ENCODE measurements at places on chromosomes 16 and 17.

GRCh38 chr16:28607116-28607623, 2.7 kb downstream of the SULT1A1 start:
- no peak for DNase-seq

GRCh38 chr16:70678898-70679670, 6.8 kb downstream of the MTSS2 start:
- DNase-seq: no peak

DNA sequence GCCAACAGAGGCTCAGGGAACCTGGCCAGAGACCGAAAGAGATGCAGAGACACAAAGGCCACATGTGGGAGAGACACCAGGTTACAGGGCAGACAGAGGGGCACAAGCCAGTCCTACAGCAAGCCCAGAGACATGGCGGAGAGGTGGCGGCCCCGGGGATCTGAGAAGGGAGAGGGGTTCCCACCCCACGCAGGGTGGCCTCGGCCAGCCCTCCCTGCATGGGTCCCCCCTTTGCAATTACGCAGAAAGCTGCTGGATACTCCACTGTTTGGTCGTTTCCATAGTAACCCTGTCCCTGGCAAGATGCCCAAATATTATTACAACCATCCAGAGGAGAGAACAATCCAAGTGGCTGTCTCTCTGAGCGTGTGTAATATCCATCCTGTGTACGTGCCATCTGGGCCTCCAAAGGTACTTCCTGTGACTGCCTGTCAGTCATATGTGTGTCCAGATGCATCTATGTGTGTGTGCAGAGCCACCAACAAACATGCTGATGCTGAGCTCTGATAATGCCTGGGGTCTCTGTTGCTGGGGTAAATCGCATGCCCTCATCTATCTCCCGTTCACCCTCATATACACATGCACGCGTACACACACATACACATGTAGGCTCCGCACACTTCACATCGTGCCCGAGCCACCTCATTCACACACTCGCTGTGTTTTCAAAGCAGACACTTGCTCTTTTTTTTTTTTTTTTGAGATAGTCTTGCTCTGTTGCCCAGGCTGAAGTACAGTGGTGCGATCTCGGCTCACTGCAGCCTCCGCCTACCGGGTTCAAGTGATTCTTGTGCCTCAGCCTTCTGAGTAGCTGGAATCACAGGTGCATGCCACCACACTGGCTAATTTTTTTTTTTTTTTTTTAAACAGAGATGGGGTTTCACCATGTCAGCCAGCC, 5.5 kb downstream of the PCGF2 start:
- DNase-seq: no peak

GRCh38 chr16:69397821-69398521, 12.2 kb upstream of the TERF2 start:
- DNase-seq: no peak

DNA sequence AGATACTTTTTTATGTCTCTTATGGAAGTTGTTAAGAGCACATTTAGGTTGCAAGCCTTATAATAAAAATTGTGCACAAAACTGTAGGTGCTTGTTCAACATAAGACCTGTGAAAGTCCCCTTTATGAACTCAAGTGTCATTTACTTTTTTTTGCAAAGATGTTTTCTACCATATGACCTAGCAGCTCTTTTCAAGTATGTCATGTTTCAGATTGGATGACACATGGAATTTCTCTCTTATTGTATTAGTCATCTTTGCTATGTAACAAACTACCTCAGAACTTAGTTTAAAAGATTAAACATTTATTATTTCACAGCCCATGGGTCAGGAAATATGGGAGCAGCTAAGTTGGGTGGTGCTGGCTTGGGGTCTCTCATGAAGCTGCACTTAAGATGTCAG, 57.9 kb downstream of the PHKB start:
- no peak for DNase-seq

DNA sequence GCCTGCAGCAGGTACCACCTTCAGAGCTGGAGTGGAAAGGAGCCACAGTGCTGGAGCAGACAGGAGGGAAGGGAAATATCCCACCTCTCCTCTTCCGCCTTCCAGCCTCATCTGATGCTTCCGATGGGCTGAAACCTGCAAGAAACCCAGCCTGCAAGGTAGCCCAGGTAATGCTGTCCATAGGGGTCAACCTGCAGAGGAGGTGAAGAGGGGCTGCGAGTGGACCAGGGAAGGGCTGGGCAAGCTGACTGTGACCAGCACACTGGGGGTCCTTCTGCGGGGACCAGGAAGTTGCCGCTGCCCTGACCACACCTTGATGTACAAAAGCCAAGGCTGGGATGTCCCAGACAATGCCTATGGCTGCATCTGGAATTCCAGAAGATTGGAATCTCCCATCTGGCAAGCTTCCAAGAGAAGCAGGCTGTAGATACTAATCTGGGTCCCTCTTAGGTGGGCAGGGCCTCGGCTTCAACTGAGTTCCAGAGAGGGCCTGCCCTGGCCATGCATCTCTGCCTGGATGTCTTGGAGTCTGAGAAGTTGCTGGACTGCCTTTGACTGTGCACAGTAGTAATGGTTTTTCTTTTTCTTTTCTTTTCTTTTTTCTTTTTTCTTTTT, 5.8 kb downstream of the FOXL1 start:
- DNase-seq: no peak

GRCh38 chr17:45150911-45151809, 2.9 kb downstream of the HEXIM1 start:
- DNase-seq: peak; percentile 46

DNA sequence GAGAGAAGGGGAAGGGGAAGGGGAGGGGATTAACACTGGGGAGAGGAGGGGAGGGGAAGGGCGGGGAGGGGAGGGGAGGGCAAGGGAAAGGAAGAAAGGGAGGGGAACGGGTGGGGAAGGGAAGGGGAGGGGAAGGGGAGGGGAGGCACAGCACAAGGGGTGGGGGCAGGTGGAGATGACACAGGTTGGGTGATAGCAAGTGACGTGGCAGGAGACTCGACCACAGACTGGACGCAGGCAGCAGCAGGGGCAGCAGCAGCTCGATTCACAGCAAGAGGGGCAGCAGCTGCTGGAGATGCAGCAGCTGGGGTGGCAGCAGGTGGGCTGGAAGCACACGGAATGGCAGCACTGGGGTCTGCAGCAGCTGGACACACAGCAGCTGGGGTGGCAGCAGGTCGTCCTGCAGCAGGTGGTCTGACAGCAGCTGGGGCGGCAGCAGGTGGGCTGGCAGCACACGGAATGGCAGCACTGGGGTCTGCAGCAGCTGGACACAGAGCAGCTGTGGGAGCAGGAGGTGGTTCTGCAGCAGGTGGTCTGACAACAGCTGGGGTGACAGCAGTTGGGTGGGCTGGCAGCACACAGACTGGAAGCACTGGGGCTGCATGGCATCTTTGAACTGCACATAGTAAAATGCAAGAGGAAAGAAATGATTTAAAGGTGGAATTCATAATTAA, at the start of gene KRTAP4-16:
TSS of gene KRTAP4-16 (minus strand) at position 624 of the 674 bp plus-strand sequence. CDS start at position 624, 0 bp downstream.
- DNase-seq: no peak

GRCh38 chr17:72253597-72253996, 132.8 kb downstream of the SOX9 start:
- DNase-seq: no peak

DNA sequence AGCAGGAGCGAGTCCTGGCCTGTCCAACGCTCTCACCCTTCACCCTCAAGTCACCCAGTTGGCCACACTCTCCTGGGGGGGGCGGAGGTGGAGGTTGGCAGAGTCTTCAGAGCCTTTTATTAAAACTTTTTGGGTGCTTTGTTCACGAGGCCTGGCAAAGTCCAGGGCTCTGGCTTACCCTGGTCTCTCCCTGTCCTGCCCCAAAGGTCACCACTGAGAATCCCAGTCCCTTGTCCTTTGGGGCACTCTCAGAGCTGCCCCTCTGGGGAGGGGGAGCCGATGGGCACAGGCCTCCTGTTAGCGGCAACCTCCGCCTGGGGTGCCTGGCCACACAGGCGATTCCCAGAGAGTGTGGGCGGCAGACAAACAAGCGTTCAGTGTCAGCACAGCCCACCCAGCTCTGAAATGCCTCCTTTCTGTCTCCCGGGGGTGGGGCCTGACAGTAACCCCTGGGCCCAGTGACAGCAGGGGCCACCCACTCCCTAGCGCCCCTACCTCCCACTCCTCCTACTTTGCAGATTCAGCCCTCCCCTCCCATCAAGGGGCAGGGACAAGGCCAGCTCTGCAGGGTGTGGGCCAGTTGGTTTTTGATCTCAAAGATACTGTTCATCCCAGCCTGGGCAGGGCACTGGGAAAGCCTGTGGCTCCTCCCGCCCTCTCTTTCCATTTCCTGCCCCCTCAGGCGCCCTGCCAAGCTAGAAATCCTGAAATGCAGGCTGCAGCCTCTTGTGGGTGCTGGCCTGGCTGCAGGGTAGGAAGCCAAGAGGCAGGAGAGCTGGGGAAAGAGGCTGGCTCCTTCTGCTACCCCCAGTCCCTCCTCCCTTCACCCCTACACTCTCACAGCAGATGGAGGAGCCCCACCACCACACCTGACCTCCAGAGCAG, 36.6 kb upstream of the EMP2 start:
- no peak for DNase-seq

GRCh38 chr16:71255721-71256120, 25.2 kb upstream of the HYDIN start:
- no peak for DNase-seq

- peak; percentile 84 for DNase-seq
These were observed 1.4 kb downstream of the TFAP4 start for GRCh38 chr16:4271176-4272113.

GRCh38 chr16:86922311-86922710, 344.0 kb downstream of the FOXL1 start:
- DNase-seq: no peak

DNA sequence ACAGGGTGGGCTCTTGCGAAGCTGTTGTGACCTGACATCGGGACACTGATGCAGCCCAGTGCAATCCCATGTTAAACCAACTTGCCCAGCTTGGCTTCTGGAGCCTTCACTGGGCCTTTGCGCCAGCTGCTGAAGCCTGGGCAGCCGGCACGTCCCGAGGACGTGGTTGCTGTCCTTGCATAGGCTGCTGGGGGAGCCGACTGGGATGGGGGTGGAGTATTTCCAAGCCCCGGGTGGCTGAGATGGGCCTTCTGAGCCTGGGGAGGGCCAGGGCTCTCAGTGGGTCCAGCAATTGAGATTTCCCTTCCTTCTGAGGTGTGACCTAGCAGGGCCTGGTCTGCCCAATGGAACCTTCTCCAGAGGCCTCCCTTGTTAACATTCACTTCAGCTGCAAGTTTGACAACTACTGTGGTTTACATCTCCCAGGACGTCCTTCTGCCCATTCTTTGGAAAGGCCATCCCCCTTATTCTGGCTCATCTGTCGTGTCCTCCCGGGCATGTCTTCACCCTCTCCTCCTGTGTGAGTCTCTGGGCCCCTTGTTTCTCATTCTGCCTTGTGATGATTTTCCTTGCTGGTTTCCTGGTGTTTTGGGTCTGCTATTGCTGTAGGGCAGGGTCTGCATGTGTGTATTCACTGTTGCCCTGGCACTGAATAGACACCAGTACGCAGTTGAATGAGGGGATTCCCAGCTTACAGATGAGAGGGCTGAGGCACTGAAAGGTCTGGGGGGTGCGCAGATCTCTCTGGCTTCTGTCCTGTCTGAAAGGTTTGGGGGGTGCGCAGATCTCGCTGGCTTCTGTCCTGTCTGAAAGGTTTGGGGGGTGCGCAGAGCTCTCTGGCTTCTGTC, 34.4 kb downstream of the HAPSTR1 start:
- DNase-seq: no peak

DNA sequence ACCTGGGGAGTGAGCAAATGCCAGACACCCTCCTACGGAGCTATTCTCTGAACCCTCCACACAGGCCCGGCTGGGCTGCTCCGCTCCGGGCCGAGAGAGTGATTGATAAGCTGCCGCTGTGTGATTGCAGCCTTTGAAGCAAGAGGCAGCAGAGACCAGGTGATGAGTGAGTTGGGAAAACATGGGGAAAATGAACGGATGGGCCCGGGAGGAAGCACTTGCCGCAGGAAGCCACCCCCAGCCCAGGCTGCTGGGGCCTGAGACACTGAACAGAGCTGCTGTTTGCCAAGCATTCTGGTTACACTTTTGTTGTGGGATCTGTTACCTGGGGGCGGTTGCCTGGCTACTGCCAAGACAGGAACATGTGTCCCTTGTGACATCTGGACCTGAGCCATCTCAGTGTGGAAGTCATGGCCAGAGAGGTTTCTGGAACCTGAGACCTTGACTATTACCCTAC, 46.4 kb upstream of the KLHDC4 start:
- DNase-seq: no peak

- no peak for DNase-seq
These were observed 80.0 kb downstream of the USP32 start for GRCh38 chr17:60311936-60312335.

DNA sequence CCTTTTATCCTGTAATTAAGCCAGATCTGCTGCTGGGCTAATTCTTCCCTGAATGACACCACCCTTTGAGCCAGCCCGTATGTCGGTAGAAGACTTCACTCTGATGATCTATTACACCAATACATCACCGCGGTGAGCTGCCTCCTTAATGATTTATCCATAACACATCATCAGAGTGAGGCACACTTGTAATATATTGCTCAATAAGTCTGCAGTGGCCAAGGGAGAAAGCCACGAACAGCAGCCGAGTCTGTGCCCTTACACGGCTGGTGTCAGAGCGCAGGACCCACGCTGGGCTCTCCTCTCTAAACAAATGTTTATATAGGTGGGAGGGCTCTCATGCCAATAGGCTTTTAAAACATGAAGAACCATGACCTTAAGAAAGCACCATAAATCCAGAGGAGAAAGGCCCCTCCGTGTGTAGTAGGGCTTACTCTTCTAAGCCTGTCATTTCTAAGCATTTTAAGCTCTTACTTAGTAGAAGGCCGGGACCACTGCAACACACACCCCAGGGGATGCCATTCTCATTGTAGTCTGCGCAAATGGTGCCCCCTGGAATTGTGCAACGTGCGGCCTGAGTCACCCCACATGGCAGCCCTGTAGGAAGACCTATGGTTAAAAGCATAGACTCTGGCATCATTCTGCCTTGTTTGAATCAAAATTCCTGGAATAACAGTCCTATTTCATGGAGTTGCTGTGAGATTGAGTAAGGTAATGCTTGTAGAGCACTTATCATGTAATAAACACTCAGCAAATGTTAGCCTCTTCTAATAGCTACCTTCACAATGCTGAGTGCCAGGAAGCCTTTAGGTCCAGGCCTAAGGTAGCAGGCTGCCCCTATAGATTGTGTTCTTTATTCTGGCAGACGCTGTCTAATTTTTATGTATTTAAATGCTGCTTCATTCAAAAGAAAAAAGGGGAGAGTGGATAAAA, 26.1 kb downstream of the MRPS23 start:
- DNase-seq: no peak

GRCh38 chr17:81401723-81402529, 6.7 kb downstream of the BAHCC1 start:
- no peak for DNase-seq
